GM23248 (cell line): ENCODE measurements at places on chromosomes 3 and 15. TPM values are rescaled to one million over a fixed set of nuclear protein-coding genes. Genes with fewer than 3 reads are reported as not detected.
A peak's percentile ranks its signal among the peaks of the same experiment; 100 is the strongest.

- DNase-seq: peak; percentile 69
Observed at GRCh38 chr3:32018757-32019564, 37.4 kb downstream of the ZNF860 start.

DNA sequence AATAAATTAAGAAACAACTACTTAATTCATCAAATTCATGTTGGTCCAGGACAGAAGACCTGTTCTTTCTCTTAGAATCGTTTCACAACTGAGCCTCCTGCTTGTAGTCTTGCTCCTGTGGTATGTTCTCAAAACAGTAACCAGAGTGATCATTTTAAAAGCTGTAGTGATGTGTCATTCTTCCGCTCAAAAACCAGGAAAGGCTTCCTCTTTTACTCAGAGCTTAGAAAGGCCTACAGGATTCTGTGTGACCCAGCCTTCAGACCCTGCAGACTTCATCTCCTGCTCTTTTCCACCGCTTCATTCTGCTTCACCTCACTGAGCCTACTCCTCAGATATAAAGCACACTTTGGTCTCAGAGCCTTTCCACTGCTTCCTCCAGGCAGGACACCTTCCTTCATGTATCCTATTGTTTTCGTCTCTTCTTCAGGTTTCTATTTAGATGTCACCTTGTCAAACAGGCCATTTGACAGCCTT is 22.7 kb downstream of the ST6GAL1 start:
- DNase-seq: peak; percentile 44

- DNase-seq: peak; percentile 42
Observed at GRCh38 chr3:11305509-11305908, 33.3 kb downstream of the ATG7 start.

Gene TERB2
- not detected in 2 replicates for total RNA-seq
